ENCODE measurements at places on chromosomes 5 and 9.

- no peak for DNase-seq
Observed at GRCh38 chr5:169331292-169331852, 30.4 kb upstream of the SLIT3 start.

DNA sequence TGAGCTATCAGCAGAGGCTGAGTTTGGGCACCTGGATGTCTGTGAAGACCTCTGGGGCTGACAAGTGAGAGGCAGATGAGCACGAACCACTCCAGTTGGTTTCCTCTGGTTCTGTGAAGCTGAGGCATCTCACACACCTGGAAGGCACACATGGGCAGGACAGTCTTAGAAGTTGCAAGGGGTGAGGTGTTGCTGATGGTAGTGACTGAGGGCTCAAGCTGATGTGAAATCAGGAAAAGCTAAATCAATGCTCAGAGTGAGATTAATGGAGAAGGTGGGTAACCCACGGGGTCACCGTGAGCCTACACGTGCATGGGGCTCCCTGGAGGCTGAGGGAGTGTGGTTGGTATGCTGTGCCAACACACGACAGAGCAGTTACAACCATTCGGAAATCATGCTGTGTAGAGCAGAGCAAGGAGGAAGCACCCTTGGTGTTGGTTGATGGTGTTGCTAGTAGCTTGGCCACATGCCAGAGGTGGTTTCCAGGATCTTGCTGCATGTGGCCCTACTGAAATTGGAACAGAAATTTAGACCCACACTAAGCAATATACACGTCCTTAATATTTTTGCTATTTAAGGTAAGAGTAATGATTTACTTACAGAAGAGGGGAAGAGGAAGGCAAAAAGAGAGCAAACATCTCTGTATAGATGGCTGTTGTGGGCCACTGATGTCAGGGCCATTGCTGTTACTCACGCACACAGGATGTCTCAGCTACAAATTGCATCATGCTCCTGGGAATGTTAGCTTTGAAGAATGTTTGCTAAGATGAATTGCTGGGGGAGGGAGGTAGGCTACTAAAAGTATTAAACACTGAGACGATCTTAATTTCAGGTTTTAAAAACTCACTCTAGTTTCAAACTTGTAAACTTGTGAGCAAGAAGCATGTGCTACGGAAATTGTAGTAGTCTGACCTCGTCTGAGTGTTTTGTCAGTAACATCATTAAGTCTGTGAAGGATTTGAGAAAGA lies 170.5 kb downstream of the ARHGEF28 start:
- peak; percentile 13 for DNase-seq

GRCh38 chr5:107990881-107991810 lies 320.4 kb upstream of the EFNA5 start:
- no peak for DNase-seq

GRCh38 chr9:656926-657568 lies 184.4 kb upstream of the DMRT1 start:
- no peak for DNase-seq

GRCh38 chr9:80410106-80410505 lies 838.3 kb downstream of the TLE4 start:
- DNase-seq: no peak

DNA sequence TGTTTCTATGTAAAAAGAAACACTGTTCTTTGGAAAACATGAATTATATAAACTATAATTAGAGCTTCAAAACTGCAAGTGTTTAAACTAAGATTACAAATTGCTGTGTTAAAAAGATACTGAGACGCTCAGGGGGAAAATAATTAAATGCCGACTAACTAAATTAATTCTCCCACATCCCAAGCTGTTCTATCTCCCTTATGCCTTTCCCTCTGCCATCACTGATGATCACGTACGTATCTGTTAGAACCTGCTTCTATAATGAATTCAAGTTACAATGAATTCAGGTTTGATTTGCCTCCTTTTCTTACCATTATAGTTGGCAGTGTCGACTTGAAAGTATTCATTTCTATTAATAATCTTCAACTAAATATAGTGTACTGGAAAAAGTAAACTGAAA lies 349.9 kb upstream of the CDH6 start:
- DNase-seq: no peak

- DNase-seq: no peak
Observed at GRCh38 chr5:147167529-147167928, 67.3 kb upstream of the STK32A start.

DNA sequence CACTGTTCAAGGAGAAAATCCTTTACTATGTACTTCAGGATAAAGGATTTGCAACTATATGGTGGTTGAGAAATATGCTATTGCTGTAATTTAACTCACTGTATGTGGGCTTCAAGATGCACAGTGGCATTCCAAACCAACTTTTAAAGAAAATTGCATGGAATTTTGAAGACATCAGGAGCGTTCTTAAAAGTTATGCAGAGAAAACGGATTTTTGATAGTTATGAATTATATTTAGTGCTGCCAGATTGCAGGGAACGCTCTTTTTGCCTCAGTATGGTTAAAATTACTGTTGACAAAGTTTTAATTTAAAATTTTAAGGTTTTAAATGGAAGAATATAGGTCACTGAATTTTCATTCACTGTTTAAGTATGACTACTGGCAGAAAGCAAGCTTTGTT lies 336.1 kb upstream of the EFNA5 start:
- no peak for DNase-seq

DNA sequence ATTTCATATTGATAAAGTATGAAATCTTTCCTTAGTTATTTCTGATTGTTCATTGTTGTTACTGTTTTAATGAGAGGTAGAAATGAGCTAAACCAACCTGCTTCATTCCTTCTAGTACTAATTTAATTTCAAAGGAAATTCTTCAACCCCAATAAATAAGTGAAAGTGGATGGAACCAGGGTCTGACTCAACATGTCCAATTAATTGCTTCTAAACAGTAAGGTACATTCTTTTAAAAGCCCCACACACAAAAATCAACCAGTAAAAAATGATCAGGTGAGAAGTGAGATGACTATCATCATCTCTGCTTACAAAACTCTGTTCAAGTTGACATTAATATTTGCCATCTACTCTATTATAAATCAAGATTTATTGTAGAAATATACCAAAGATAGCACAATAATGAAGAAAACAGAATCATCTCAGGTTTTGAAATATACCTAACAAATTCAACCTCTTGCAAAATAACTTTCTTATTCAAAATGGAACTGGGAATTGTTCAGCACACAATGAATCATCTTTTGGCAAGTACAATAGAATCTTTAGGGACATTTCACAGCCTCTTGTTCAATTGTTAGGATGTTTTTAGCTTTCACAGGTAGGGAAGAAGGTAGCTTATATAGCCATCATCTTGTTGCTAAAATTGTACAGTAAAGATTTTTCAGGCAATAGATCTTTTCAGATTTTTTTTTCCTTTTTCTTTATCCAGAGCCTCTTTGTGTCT lies 114.5 kb downstream of the RPS23 start:
- DNase-seq: no peak

GRCh38 chr9:34630402-34631154 lies 1.7 kb upstream of the ARID3C start:
- DNase-seq: no peak

- DNase-seq: no peak
Observed at GRCh38 chr9:79154806-79155205, 417.0 kb upstream of the TLE4 start.

DNA sequence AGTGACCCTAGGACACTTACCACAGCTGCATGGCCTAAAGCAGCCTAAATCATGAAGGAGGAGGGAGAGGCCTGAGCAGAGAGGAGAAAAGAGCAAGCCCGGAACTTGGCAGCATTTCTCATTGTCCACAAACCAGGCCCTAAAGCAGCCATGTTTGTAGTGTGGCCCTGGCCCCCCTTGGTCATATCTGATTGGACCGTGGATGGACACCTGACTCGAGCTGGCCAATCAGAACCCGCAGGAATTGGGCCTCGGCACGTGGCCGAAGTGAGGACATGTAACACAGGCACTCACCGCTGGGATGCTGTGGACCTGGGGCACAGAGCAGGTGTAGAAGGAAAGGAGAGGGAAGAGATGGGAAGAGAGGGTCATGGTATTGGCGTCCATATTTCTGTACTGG lies 56.9 kb downstream of the ASS1 start:
- DNase-seq: no peak

DNA sequence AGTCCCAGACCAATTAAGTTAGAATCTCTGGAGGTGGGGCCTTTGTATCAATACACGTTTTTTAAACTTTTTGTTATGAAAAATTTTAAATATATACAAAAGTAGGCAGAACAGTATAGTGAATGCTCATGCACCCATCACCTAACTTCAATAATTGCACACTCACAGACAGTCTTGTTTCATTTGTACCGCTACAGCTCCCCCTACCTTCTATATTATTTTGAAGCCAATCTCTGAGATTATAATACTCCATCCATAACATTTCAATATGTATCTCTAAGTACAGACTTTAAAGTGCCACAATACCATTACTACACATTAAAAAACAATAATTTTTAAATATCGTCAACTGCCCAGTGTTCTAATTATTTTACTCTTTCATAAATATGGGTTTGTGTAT lies 32.9 kb downstream of the ISL1 start:
- no peak for DNase-seq

DNA sequence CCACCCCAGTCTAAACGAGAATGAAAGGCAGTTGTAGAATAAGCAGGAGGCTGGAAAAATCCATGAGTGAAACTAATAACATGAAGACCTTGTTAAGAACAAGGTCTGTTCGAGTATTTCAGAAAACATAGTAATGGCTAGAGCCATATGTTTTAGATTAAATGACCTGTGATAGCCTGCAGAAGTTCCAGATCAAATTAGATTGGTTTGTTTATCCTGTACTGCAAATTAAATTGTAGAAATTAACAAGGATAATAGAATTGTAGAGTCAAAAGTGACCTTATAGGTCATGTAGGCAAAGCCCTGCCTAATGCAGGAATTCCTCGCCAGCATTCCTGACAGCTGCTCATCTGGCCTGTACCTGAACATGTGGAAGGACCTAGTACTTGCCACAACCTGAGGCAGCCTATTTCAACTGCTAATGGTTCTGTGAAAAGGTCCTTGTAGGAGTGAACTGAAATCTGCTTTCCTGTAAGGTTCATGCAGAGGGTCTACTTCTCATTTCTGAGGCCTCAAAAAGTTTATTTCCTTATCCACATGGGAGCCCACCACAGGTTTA lies 17.2 kb downstream of the LIX1 start:
- no peak for DNase-seq

GRCh38 chr9:131078427-131079366 lies 17.6 kb upstream of the AIF1L start:
- no peak for DNase-seq

DNA sequence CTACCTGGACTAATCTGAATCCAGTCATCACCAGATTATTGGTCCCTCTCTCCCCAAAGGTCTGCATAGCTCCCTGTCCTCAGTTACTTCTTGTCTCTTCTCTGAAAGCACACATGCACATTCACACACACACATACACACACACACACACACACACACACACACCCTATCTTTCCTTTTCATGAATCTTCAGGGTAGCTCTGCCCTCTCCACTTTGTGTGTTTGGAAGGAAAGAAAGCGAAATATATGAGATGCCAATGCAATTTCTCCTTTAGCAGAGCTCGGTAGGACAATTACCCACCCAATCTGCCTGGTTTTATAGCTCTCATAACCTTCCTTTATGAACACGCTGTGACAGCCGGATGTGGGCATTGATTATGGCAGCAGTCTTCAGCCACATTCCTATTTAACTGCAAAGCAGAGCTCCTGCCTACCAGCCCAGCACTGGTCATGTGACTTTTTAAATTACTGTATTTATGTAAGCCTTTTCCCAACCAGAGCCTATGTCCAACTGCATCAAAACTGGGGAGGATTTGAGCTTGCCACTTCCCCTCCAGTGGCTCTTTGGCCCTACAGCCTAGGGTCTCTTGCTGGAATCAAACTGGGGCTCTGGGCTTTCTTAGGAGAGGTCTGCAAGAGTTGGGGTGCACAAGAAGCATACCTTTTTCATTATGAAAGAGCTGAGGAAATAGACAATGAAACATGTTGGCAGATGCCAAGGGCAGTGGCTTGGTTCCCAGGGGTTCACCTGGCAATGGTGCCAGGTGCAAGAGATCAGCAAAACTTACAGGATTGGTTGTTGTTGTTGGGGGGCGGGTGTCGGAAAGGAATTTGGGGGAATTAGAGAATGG lies 20.8 kb upstream of the MATR3 start:
- DNase-seq: peak; percentile 42

- peak; percentile 97 for DNase-seq
Observed at GRCh38 chr9:92877531-92878430, at the start of gene ZNF484. Gene ZNF484 (minus strand): TSS chr9:92878038. CDS start chr9:92875029, 3,009 bp downstream.

DNA sequence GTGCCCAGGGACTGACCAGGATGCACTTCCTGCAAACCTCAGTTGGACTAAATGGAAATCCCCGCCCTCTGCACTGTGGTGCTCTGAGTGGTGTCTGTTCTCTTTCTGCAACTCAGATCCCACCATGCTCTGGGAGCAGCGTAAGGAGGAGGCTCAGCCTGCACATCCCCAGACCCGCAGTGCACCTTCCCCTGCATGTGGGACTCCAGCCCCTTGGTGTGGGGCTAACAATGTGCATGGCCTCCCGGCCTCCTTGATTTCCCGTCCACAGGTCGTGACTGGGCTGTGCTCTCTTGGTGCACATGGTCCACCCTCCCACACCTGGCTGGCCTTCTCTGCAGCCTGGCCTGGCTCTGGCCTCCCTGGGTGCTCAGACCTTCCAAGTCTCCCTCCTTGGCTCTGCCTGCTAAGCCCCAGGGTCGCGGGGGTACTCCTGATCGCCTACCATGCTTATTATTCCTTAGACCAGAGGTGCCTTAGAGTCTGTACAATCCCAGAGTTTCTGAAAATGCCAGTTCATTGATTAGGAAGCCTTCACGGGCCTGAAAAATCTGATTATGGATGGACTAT lies 397.5 kb downstream of the IRX2 start:
- no peak for DNase-seq

DNA sequence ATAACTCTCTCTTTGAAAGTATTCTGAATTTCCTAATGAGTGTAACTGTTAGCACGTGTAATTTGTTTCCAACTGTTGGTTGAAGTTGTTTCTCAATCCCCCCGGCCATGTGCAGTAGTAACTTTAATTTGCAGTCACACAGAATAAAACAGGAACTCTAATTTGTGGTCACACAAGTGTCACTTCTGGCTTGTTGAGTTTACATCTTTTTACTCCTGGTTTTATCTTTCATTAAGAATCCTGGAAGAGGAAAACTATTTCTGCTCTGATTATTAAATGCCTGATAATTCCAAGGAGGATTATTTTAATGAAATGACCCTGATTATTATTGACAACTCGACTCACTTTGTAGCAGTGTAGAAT lies 1.2 kb downstream of the SCAMP1 start:
- no peak for DNase-seq

- no peak for DNase-seq
Observed at GRCh38 chr9:77779010-77779409, 130.9 kb upstream of the GNA14 start.

- DNase-seq: peak; percentile 71
Observed at GRCh38 chr9:92963831-92964606, 16.7 kb downstream of the FGD3 start.

DNA sequence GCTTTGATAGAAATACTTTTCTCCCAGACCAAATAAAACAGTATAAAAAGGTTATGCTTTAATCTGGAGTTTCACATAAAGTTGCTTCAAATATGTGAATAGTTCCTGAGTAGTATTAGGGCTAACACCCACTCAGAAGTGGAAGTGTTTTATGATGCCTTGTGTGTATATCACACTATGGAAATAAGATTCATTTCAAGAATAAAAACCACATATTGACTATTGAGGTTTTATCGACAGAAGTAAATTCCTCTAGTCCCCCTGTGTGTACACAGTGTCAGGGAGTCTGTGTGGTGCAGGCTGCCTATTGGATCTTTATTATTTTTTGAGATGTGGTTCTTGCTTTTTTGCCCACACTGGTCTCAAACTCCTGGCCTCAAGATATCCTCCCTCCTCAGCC lies 20.8 kb upstream of the LRRTM2 start:
- DNase-seq: no peak

Data from stimulated activated naive CD8-positive, alpha-beta T cell treated with anti-CD3 and anti-CD28 coated beads, Interleukin-15, Interleukin-2, amounts not matched to agents 100 U/mL and 50 U/mL, for 24 hours (primary cell).